ENCODE measurements at places on chromosomes 5 and 9. TPM values are rescaled to one million over a fixed set of nuclear protein-coding genes. Genes with fewer than 3 reads are reported as not detected.

The TRUB2 gene
- 17.2 TPM for total RNA-seq

The TAF11L10 gene
- not detected for total RNA-seq

The IRX1 gene
- 5.6 TPM for total RNA-seq

The TNFSF15 gene
- 0.25 TPM for total RNA-seq

The PCDHGA11 gene
- 10.4 TPM for total RNA-seq

The CCDC69 gene
- 0.98 TPM for total RNA-seq

The CARTPT gene
- not detected for total RNA-seq

The MYORG gene
- 6.2 TPM for total RNA-seq

The NFIL3 gene
- total RNA-seq, result 13.2 TPM

The CA9 gene
- 0.16 TPM for total RNA-seq

Data from mesangial cell (primary cell).